Stimulated activated CD4-positive, alpha-beta T cell treated with anti-CD3 and anti-CD28 coated beads, Interleukin-4, amount 100 ng/mL, for 4 hours (primary cell): ENCODE measurements at places on chromosomes 7 and 10.

DNA sequence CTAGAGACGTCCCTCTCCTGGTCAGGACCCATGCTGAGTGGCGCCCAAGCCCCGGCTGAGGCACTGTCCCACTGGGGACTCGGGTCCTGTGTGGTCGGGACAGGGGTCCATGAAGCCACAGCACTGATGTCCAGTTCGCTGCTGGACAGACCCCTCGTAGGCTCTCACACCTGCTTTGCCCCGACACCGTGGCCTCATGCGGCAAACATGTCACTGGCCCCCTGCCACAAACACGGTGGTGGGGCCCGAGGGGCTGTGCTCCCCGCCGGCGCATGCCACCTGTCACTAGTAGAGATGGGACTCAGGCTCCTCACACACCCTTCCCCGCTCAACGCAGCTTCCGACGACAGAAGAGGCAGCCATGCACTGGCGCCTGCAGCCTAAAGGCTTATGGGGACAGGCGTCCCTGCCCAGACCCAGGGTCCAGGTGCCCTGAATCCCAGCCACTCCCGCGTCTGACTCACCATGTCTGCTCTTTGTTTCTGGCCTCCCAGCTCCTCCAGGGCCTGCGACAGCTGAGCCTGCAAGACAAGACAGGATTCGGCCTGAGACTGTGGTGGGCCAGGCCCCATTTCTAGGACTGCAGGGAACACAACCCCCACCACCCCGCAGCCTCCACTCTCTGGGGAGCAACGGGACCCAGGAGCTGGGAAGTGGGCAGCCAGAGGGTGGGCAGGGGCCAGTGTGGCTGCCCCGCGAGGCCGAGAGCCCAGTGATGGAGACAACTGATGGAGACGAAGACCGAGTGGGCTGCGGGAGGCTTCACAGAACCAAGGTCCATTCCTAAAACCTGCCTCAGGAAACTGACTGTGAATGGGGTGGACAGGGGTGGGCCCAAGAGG lies 230.9 kb downstream of the MAD1L1 start:
- no peak for DNase-seq

- no peak for DNase-seq
Observed at GRCh38 chr10:80266513-80266863, 23.0 kb downstream of the MAT1A start.

DNA sequence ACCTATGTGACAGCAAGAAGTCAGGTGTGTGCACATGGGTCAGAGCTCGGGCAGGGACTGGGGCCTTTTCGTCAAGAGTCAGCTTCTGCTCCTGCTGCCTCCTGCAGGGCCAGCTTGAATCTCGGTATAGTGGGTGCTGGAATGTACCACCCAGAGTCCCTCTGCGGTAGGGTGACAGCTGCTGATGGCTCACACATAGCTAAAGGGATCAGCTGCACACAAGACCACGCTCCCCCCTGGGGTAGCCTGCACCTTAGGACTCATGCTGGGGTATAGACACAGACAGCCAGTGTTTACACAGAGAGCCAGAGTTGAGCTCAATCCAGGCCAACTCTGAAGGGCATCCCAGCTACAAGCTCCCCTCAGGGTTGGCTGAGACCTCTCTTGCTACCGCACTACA lies 14.0 kb upstream of the COL13A1 start:
- DNase-seq = no peak

- DNase-seq = no peak
Observed at GRCh38 chr10:111247781-111248389, 171.1 kb downstream of the ADRA2A start.

DNA sequence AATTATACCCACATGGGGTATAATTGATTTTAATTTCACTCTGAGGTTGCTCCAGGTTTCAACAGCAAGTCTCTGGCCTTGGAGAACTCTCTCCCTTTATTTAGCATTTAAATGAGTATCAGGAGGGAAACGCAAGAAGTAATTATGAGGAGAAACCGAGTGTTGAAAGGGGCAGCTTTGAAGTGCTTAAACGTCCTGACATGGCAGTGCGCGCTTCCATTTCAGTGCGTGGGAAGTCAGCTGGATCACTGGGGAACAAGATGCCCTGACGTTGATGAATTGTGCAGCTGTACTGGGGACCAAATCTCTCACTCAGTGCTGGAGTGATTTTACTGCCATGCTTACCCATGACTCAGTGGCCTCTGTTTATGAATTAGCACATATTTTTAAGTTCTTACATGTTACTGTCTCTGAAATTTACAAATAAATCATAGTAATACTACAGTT lies 106.0 kb upstream of the PRR15 start:
- DNase-seq = no peak

DNA sequence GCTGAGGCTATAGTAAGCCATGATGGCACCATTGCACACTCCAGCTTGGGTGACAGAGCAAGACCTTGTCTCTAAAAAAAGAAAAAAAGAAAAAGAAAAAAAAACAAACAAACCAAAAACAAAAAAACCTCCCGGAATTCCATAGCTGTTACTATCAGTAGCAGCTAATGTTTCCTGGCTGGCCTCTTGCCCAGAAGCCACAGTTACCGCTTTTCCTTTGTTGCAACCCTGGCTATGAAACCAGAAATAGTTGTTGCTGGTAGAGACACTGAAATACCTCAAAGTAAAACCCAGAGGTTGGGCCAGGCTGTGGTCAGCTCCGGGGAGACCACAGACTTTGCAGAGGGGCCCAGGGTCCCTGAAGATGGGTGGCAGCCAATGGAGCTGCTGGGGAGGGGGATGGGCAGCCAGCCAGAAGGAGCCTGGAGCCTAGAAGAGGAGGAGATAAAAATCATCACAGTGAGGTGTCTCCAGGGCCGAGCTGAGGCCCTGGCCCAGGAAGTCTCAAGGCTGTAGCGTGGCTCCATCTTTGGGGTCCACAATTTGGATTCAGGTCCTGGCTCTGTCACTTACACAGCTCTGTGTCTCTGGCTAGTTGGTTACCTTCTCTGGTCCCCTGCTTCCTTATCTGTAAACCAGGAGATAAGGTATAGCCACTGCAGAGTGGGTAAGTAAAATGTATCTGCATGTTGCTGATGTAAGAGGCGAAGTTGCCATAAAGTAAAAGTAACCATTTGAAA lies 3.4 kb upstream of the CHST12 start:
- no peak for DNase-seq

DNA sequence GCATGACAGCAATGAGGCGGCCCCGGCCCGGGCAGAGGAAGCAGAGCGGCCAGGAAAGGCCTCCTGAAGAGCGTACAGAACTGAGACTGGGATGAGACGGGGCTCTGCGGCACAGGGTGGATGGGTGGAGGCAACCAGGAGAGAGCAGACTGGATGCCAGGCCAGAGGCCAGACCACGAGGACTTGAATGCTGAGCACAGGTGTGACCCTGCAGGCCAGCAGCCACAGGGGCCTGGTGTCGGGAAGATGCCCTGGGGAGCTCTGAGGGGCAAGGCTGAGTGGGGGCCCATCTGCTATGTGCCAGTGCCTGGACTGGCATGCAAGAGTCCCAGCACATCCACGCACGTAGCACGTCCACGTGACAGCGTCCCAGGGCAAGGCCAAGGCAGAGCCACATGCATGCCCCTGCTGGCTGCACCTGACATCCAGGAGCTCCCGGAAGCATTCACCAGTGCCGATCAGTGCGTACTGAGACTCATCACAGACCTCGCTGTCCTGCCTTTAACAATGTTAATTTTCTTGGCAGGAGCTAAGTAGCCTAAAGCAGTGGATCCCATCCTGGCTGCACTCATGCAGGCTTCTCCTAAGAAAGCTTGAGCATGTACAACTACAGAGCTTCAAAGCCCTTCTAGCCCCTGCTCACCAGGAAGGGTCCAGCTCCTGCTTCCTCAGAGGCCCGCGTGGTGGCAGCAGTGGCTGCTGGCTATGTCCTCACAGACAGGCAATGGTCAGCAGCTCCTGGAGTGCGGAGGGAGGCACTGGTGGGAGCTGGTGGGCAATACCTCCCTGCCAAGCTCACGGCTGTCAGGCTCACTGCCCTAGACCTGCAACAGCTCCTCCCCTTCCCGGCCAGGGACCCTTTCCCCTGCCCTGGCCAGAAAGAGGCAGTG lies 18.0 kb downstream of the GRID1 start:
- no peak for DNase-seq

GRCh38 chr7:139942636-139943035 lies 113.6 kb downstream of the TBXAS1 start:
- no peak for DNase-seq

GRCh38 chr10:132619927-132620326 lies 82.3 kb downstream of the INPP5A start:
- no peak for DNase-seq

DNA sequence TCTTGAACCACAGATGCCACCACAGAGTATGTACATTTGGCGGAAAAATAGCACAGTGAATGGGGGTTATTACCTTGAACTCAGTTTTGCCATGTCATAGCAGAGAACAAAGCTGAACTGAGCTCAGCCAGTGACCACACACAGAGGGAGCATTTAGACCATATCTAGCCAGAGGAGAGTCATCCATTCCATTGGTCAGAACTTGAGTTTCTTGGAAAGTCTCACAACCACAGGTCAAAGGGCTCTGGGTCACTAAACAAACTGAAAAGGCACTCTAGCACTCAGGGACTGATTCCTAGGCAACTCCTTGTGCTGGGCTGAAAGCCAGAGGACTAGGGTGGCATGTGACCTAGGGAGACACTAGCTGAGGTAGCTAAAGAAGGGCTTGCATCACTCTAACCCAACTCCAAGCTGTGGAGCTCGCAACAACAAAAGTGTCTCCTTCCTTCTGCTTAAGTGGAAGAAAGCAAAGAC lies 239.7 kb upstream of the SEMA3D start:
- DNase-seq = no peak

DNA sequence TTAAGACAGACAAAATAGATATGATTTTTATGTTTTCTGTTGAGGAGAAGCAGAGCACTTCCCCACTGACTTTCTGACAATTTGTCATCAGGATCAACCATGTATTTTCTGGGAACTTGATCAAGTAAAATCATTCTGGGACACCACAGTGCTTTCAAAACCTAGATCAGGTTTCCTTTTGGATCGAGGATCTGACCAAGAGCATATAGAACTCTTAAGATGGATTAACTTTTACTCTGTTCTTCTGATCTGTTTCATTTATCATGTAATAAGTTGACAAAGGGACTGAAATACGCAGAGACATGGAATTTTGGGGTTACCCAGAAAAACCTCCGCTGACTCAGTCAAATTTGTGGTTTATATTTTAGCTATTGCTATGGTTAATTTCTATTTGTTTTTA lies 136.0 kb upstream of the WNT16 start:
- no peak for DNase-seq

GRCh38 chr10:79457256-79457785 lies 11.9 kb upstream of the ZCCHC24 start:
- DNase-seq = no peak

- no peak for DNase-seq
Observed at GRCh38 chr10:105243381-105243780, 602.3 kb downstream of the SORCS3 start.

DNA sequence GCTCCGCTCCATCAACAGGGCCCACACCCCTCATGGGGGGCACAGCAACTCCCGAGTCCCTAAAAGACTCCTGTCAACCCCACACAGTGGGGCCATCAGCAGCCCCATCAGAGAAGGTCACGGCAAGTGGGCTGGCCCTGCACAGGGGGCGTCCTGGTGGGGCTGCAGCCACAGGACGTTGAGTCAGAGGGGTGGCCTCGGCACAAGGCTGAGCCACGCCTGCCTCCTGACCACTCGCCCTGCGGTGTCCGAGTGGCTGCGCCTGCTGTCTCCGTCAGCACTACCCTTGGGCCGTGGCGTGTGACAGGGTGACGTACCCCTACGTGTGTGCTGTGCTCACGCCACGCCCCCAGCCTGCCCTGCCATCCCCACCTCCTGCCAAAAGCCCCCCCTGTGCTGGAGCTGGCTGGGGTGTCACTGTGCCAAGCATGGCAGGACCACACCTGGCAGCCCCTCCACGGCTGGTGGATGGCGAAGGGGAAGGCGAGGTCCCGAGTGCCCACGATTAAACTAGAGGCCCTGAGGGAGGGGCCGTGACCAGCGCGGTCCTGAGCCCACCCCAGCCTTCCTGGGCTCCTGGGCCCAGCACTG lies 26.0 kb upstream of the NKX6-2 start:
- DNase-seq = no peak

DNA sequence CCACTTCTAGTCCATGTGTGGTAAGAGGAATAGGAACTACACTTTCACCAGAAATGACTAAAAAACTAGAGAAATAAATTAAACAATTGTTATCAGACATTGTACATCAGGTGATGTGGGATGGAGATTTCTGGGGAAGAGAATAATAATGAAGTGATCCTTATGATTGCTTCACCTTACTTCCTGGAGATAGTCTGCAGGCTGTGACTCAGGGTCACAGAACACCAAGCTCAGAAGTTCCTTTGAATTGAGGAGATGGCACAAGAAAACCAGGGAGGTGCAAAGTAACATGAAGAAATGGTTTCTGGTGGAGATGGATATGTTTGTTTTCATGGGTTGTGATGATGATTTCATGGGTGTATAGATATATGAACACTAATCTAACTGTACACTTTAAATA lies 44.5 kb downstream of the ZWINT start:
- DNase-seq = no peak

GRCh38 chr7:83306502-83306901 lies 143.8 kb upstream of the PCLO start:
- DNase-seq = no peak

- no peak for DNase-seq
Observed at GRCh38 chr10:106023329-106023728, 1141.2 kb downstream of the SORCS1 start.

DNA sequence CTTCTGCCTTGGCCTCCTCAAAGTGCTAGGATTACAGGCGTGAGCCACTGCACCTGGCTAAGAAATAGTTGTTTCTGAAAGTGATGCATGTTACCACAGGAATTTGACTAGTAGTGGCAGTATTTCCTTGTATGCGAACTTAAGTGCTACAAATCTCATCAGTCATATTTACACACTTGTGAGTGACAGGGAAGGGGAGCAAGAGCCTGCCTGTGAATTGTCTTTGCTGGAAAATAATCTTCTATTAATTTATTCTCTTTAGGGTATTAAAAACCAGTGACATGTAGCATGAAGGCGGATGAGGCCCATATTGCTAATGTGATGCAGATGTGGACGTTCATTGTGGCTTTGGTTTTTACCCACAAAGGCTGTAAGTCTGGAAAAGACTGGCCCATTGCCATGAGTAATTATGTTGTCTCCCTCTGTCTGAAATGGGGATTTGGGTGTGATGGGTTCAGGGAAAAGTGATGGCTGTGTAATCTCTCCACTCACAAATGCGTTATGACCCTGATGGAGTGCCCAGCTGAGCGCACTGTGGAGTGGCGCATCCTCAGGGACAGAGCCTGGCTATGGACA lies 97.6 kb downstream of the CCNY start:
- DNase-seq = no peak

DNA sequence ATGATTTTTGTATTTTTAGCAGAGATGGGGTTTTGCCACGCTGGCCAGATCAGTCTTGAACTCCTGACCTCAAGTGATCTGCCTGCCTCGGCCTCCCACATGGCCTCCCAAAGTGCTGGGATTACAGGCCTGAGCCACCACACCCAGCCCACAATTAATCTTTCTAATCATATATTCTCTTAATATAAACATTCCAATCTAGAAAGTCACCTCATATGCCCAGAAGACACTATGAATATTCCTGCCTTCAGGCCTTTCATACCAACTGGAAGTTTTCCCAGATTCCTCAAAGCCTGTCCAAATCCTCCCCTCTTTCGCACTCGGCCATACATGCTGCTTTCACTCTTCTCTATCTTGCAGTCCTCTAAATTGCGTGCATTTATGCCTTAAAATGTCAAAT lies 32.6 kb downstream of the PDZD8 start:
- no peak for DNase-seq
